Stimulated activated CD4-positive, alpha-beta T cell treated with anti-CD3 and anti-CD28 coated beads, TNF-alpha, amount 100 ng/mL, for 1 hour (primary cell): ENCODE measurements at places on chromosomes 5 and 9.

GRCh38 chr9:111069183-111069582 is 30.9 kb upstream of the LPAR1 start:
- DNase-seq = no peak

DNA sequence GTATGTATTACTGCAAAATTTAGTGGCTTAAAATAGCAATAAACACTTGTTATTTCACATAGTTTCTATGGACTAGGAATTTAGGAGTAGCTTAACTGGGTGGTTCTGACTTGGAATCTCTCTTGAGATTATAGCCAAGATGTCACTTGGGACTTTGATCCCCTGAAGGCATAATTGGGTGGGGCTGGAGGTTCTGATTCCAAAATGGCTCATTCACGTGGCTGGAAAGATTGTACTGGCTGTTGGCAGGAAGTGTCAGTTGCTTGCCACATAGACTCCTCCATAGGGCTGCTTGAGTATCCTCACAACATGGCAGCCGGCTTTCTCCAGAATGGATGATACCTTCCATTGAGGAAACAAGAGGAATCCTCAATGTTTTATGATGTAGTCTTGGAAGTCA is 11.3 kb downstream of the GALNT12 start:
- no peak for DNase-seq

DNA sequence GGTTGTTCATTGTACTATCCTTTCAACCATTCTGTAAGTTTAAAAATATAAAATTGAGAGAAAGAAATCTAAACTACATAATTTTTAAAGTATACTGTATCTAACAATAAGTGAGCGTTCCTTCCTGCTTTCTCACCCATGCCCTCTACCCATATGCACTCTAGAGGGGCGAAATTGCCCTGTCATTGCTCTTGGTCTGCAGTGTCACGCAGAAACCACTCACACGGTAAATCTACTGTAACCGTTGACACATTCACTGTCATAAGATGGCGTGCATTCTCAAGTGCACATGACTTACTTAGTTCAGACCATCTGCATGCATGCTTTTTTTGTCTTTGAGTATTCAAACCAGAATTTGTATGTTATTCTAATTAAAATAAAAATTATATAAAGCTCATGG is 55.7 kb upstream of the NIPBL start:
- no peak for DNase-seq

DNA sequence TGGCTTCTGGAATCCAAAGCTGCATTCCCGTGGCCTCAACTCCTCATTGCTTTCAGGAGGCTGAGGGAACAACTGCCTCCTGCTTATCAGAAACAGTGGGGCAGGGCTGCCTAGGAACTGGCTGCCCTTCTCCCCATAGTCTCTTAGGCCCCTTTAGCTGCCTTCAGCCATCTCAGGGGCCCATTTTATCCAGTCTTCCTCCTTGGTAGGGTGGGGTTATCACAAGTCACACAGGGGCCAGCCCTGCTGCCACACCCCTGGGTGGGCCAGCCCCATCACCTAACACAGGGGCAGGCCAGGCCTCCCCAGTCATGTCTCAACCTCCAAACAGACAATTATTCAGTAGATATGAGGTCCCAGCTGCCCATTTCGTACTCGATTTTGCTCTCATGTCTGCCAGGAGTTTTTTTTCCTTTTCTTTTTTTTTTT is 3.9 kb downstream of the ALAD start:
- DNase-seq = no peak

GRCh38 chr5:73821003-73821402 is 195.0 kb downstream of the ARHGEF28 start:
- no peak for DNase-seq

- DNase-seq = no peak
These were observed 59.2 kb downstream of the CDH18 start for GRCh38 chr5:19928562-19929421.

DNA sequence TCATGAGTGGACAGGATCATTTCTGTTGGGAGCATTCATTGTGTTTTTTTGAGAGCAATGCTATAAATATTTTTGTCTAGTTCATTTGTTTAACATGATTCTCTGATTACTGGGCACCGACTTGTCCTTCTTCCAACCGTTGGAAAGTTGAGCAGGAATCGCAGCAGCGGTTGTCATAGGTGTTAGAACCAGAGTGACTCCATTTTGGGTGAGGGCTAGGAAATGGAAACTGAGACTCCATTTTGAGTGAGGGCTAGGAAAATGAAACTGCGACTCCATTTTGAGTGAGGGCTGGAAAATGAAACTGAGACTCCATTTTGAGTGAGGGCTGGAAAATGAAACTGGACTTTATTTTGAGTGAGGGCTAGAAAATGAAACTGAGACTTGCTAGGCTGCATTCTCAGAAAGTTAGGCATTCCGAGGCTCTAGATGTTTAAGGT is 100.6 kb downstream of the ICE1 start:
- DNase-seq = no peak

- no peak for DNase-seq
These were observed 312.5 kb upstream of the SEMA6A start for GRCh38 chr5:116887104-116887503.

DNA sequence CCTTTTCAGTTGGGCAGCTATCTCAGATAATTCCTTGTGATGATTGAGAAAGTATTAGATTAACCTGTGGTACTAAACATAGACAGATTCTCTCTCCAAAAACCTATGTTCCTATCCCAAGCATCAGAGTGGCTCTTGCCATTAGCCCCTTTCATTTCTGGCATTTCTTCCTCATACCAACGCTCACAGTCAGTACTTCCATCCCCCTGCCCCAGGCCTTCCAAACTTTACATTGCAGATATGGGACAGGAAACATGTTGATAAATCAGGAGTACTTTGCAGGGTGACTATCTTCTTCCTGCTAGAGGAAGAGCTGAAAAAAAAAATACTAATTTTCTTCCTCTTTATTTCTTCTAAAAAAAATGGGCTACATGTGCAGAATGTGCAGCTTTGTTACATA is 442.6 kb upstream of the RGMB start:
- DNase-seq = no peak
